AG04450 (cell line): ENCODE measurements at places on chromosomes 6 and 20.

- no peak for DNase-seq
Observed at GRCh38 chr6:104123227-104123626, 736.5 kb downstream of the HACE1 start.

DNA sequence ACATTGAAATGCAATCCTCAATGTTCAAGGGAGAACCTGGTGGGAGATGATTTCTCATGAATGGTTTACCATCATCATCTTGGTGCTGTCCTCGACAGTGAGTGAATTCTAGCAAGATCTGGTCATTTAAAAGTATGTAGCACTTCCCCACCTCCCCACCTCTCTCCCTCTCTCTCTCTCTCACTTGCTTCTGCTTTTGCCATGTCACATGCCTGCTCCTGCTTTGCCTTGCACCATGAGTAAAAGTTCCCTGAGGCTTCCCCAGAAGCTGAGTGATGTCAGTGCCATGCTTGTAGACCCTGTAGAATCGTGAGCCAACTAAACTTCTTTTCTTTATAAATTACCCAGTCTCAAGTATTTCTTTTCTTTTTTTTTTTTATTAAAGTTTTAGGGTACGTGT, 60.5 kb downstream of the DST start:
- DNase-seq, result no peak

GRCh38 chr20:33507461-33507860, 17.6 kb downstream of the CBFA2T2 start:
- DNase-seq, result no peak

- no peak for DNase-seq
Observed at GRCh38 chr6:34189806-34190503, 44.1 kb upstream of the GRM4 start.

DNA sequence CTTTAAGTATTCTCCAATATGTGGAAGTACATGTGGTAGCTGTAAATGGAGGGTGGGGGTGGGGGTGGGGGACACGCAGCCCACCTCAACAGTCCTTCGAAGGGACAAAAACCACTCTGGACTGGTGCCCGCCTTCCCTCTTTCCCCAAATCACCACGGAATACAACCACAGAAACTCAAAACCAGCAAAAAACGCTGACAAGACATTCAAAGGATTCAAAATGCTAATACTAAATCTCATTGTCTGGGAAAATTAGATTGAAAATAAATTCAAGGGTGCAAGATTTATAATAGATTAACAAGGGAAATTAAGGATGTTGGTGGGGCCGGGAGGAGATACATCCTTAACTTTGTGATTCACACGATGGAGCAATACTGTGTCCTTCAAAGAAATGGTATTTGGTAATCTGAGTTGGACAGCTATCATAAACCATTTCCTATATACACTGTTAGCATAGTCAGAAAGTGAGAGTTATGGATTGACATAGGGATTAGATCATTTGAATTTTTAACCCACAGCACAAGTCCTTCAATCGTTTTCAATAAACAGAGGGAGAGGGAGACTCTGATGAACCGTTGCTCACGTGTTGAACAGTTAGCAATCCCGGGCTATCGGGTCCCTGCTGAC, 766 bp upstream of the TBC1D22B start:
- no peak for DNase-seq

DNA sequence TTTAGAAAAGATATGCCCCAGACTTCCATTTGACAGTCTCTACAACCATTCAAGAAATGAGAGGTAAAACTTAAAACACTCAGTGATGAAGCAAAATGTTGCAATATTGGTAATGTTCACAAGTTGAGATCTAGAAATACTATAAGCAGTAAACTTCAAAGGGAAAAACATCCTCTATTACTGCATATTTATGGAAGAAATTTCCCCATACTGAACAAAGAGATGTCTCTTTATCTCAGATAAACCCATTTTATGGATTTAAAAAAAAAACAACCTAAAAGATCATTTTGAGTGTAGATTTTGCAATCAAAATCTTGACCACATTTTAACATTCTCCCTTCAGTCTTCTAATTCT, 177.8 kb upstream of the TAB2 start:
- no peak for DNase-seq

DNA sequence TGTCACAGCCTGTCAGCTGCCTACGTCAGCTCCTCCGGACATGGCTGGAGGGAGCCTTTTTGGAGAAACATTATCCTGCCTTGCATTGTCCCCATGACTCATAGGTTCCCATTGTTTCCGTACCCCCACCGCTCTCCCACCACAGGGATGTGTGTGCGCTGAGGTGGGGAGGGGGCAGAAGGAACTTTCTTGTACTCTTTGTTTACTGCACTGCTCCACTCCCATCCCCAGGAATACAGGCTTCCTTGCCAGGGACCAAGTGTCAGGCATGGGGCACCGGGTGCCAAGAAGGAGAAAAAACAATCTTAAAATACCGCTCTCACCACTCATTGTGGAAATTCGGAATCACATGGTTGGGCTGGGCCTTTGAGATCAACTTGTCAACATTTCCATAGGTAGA, 51.0 kb downstream of the KCNK5 start:
- no peak for DNase-seq

GRCh38 chr20:61433176-61433575, 181.1 kb downstream of the CDH4 start:
- no peak for DNase-seq

GRCh38 chr6:42393339-42393738, 58.4 kb downstream of the TRERF1 start:
- no peak for DNase-seq

DNA sequence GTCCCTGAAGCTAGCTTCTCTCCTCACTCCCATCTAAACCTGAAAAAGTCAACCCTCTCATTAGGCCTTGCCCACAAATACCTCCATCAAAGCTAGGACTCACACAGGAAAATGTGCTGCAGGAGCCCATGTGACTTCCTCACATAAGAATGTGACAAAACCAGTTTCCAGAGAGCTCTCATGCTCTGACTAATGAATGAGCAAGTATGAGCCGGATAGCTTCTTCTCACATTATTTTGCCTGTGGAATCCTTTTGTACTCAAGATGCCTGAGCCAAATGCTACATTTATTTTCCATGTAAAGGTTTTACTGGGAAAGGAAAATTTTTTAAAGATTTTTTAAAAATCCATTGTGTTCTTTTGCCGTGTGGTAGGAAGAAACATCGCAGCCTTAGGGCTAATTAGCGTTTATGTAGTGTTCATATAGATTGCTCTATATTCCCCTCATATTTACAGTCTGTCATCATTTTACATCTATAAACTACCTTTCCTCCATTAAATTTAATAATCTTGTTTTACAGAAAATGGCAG, 68.6 kb upstream of the CCN6 start:
- peak; percentile 59 for DNase-seq

GRCh38 chr20:46300281-46300680, 8.0 kb downstream of the CDH22 start:
- no peak for DNase-seq

- DNase-seq, result no peak
Observed at GRCh38 chr6:43091020-43091419, 14.9 kb downstream of the PTK7 start.

- no peak for DNase-seq
Observed at GRCh38 chr6:158667360-158667981, 17.6 kb downstream of the SYTL3 start.

- DNase-seq, result peak; percentile 48
Observed at GRCh38 chr6:73854998-73855718, 159.2 kb downstream of the CD109 start.

GRCh38 chr6:137171824-137172733, 1.4 kb downstream of the IL22RA2 start:
- no peak for DNase-seq

GRCh38 chr6:154653853-154654252, 79.4 kb upstream of the SCAF8 start:
- no peak for DNase-seq

DNA sequence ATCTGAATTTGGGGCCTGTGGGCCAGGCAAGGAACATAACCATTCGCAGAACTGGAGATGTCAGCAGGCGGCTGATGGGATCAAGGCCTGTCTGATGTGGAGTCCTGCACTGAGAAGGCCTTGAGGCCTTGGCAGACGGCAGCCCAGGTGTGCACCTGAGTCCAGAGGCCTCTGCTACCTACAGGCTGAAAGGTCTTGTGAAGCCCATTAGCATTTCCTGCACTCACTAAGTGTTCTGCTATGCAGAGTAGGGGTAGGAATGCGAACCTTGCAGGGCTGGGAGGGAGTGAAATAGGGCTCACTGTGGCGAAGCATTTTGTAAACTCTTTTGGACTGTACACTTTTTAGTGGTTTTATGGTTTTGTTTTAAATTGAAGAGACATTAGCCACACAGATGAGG, 48.3 kb upstream of the RNF24 start:
- no peak for DNase-seq
